Activated CD4-positive, alpha-beta T cell treated with anti-CD3 and anti-CD28 coated beads, Interleukin-2, amount 50 U/mL, for 1 hour (primary cell): ENCODE measurements at places on chromosomes 1 and 21.

DNA sequence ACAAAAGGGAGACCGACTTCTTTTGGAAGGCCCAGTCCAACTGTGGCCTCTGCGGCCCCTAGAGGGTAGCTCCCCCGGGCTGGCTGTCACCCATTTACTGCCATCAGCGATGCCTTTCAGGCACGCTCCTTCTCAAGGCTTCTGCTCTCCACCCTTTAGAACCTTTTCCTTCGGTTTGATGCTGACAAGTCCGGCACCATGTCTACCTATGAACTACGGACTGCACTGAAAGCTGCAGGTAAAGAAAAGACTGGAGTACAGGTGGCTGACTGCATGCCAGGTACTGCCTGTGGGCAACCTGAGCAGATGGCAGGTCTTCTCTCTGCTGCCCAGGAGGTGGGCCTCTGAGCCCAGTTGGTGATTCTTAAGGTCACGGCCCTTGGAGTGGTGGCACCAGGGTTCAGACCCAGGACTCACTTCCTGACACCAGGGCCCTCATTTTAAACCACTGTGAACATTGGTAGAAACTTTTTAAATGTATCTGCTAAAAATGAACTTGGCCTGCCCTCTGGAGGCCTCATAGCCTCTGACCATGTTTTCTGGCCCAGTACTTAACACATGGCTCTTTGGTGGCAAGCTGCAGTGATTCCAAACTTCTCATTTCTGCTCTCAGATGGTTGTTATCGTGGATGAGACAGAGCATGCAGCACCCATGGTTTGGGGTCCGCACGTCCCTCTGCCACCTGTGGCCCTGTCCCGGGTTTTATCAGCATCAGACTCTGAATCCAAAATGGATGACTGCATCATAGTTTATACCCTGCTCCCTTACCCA, 45.7 kb downstream of the CAPN9 start:
- DNase-seq = no peak

DNA sequence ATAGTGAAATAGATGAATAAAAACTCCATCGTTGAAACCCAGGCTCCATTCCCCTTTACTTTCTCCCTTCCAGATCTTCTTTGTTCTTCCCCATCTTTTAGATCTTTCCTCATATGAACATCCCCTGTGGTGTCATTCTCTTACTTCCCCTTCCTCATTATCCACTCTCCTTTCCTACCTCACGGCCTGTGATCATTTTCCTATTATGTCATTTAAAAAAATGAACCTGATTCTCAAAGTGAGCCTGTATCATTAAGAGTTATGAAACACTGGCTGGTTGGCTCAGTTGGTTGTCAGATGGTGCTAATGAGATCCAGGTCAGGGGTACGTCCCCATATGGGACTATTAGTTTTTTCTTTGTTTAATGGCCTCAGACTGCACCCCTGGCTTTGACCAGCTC, 38.3 kb downstream of the TCEANC2 start:
- no peak for DNase-seq

- no peak for DNase-seq
These were observed 8.2 kb downstream of the ADGRB2 start for GRCh38 chr1:31755850-31756492.

DNA sequence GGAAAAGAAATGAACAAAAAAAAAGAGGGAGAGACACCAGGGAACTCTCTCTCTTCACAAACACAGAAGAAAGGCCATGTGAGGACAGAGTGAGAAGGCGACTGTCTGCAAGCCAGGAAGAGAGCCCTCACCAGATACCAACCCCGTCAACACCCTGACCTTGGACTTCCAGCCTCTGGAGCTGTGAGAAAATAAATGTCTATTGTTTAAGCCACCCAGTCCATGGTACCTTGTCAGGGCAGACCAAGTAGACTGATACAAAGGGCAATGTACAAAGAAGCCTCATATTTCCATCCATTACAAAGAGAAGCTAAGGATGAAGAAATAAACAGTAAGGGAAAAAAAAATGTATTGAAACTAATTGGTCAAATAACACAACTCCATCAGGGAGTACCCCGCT, 146.6 kb downstream of the ZNF281 start:
- DNase-seq = no peak

GRCh38 chr1:43847290-43847689, 86.3 kb upstream of the ARTN start:
- DNase-seq = no peak

GRCh38 chr1:65995336-65995735, 202.6 kb downstream of the PDE4B start:
- DNase-seq = no peak

DNA sequence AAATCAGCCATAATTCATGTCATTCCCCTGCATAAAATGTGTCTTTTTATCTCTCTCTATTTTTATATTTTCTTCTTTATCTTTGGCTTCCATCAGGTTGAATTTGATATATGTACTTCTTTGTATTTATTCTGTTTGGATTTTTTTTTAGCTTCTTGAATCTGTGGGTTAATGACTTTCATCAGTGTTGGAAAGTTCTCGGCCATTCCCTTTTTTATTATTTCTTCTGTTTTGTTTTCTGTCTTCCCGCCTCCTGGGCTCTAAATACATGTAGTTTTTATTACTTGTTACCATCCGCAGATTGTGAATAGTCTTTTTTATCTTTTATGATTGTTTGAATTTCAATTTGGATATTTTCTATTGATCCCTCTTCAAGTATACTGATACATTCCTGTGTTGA, 637.5 kb downstream of the NPHP4 start:
- DNase-seq = no peak

DNA sequence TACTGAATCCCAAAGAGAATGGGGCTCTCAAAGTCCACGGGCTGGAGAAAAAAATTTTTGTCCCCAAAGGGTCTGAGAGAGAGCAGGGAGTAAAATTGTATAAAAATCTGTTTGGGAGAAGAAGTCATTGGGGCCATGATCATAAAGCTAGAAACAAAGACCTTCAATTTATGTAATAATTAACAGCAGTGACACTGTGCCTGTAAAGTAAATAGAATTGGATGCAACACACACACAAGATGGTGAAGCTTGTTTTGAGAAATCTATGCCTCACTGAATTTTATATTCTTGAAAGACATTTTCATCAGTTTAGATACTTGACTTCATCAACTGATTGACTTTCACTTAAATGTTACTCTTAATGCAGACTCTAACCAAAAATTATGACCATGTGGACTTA, 600.5 kb upstream of the ADAMTS5 start:
- no peak for DNase-seq

DNA sequence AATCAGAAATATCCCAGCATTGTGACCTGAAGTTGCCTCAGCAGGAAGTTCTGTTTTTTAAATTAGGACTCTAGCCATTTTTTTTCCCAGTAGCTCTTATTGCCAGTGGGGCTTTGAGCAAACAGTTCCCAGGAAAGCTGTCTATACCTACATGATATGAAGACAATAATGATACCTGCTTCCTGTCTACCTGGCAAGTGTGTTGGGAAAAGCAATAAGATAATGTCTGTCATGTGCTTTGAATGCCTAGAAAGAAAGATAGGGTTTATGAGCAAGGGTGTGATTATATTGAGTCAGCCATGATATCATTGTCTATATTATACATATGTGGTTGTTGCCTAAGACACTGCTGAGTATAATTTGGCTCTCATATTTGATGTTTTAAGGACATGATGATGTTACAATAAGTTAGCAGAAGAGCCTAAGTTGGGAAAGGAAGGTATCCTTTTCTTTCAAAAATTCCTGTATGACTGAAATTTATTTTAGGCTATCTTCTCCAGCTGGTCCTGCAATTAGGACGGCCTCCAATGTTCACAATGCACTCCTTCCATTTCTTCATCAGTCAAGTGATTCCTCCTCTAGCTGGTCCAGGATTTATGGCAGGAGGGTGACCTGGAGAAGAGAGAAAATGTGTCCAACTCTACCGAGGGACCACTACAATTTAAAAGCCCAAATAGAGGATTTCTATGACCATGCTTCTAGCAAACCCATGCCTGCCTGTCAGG, 99.6 kb upstream of the CDC42BPA start:
- DNase-seq = no peak

DNA sequence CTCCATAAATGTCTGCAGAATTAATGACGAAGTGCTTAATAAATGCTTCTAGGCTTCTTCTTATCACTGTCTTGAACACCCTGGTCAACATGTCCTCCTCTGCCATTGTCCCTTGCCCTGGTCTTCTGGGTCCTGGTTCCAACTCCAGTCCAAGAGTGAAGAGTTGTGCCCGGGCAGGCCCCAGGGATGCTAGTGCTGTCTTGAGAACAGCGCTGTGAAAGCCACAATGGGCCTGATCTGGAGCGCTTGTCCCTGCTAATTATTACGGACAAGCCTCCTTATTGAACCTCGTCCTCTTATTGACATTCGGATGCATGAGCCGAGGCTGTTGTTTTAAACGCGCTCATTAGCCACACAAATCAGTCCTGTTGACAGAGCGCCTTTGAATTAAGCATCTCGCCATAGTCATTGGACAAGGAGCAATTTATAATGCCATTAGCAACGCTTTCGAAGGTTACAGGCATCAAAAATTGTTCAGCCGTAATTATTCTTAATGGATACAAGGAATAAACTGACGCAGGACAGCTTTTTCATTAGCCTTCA, 211.6 kb upstream of the POU3F1 start:
- DNase-seq = no peak

DNA sequence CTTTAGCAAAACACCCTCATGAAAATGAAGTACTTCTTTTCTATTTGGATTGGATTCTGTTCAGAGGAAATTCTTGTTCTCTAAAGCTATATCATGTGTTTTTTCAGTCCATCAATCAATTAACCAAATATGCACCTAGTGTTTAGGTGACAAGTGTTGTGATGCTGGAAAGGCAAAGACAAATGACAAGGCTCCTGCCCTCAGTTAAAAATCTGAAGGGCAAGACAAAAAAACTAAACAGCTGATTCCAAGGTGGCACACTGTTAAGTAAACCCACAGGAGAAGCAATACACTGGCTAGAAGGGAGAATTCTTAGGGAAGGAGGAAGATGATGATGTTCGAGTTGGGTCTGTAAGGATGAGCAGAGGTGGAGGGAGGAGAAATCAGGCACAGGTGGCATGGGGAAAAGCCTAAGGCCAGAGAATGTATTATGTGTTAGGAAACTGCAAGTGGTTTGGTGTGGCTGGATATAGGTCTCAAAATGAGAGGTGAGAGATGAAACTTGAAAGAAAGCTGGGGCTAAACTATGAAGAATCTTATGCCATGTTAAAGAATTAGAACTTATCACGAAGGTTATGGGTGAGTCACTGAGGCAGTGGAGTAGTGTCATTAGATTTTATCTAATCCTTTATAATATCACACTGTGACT, 51.8 kb upstream of the GFI1 start:
- no peak for DNase-seq

DNA sequence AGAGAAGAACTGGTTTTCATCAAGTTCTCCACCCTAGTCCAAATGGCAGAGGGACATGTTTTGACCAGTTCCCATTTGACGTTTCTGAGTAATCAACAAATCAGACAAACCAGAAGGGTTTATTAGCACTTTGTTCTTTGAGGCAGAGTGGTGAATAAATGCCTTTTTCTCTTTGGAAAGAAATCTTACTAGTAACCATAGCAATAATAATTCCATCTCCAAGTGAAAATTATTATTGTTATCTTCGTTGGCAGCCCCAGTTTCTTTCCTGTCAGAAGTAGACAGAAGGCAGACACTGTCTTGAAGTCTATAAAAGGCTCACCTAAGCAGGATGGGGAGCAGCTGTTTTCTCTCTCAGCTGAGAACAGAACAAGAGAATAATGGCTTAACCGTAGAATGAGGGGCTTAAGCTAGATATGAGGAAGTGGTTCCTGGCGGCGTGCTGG, 391.6 kb downstream of the PBX1 start:
- DNase-seq = no peak

DNA sequence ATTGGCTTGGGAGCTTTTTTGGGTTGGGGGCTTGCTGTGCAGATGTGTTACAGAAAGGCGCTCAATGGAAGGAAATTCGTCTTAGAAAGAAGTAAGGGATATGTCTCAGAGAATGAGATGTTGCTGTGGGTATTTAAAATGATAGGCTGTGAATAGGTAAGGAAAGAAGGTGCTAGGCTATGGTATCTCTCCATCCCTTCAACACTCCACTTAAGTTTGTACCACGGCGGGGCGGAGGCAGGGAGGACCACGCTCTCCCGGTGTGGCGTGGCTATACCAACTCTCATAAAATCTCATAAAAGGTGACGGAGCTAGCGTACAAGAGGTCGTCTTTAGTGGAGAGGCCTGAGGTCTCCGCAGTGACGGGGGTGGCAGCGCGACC, 305 bp upstream of the RPS6KC1 start:
- DNase-seq = no peak

- no peak for DNase-seq
These were observed 187.0 kb upstream of the ESRRG start for GRCh38 chr1:216910081-216910840.

DNA sequence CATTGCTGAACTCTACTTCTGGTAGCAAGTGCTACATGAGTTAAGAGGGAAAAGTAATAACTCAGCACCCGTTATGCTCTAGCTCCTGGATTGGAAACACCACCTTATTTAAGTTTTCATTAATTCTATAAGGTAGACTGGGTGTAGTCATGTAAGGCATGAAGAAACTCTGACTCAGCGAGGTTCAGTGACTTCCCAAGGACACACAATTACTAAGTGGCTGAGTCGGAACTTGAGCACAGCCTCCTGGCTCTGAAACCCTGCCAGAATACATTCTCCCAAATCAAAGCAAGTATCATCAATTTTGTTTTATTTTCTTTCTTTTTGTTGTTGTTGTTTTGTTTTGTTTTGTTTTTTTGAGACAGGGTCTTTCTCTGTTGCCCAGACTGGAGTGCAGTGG, 29.1 kb upstream of the SCCPDH start:
- no peak for DNase-seq

DNA sequence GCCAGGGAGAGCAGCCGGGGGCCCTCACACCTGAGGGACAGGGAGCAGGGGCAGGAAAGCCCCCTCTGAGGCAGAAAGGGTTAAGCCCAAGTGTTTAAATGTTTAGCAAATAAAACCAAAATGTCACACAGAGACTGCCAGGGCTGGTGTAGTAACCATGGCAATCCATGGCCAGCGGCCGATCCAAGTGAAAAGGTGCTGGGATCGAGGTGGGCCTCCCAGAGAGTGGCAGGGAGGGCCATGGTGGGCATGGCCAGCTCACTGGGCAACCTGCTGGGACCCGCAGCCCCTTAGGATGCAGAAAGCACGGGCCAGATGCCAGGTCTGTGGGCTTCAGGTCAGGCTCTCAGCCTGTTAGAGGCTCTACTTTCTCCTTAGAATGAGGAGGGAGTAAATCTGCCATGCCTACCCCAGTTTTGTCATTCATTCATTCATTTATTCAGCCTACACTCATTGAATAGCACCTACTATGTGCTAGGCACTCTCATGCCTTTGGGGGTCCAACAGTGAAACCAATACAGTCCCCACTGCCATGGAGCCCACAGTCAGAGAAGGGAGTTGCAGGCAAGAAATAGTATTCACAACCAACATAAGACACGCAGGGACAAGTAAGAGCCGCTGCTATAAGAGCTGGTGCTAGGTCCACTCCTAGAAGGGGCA, 56.1 kb downstream of the KCNN3 start:
- DNase-seq = no peak

GRCh38 chr1:3828391-3828790, 28.6 kb downstream of the CEP104 start:
- DNase-seq = no peak
